ENCODE measurements at places on chromosomes 5 and 9. TPM values are rescaled to one million over a fixed set of nuclear protein-coding genes. Genes with fewer than 3 reads are reported as not detected.

- no peak for DNase-seq
- H3K4me1 ChIP-seq, result no peaks in the 10 kb centered on the region
- peak overlapping the region; percentile 98 for H3K4me3 ChIP-seq
- H3K36me3 ChIP-seq, result peaks cover 20% of the 10 kb centered on the region
- H3K27me3 ChIP-seq, result no peaks in the 10 kb centered on the region
- H3K27ac ChIP-seq, result no peak overlapping the region
Observed at GRCh38 chr5:141637123-141637766, 448 bp downstream of the RELL2 start.

The ADAM19 gene
- 21.4 TPM for total RNA-seq

DNA sequence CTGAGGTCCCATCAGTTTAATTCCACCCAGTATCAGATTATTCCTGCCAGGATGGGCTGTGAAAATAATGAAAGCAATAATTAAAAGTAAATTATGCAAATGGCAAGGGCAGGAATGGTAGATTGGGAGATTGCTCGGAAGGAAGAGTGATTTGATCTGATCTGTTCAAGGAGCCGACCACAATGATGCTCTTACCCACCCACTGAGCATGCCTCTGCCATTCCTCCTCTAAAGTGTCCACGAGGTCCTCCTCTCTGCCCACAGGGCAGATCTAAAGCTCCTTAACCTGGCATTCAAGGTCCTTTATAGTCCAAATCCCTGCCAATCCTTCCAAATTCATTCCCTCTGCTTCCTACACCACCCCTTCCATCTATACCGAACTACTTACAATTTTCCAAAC, 147.8 kb downstream of the TTLL11 start:
- no peak overlapping the region for H3K27ac ChIP-seq
- no peaks in the 10 kb centered on the region for H3K36me3 ChIP-seq
- H3K4me1 ChIP-seq, result peaks cover 9% of the 10 kb centered on the region
- no peak overlapping the region for H3K4me3 ChIP-seq
- H3K27me3 ChIP-seq, result no peaks in the 10 kb centered on the region
- DNase-seq, result no peak

DNA sequence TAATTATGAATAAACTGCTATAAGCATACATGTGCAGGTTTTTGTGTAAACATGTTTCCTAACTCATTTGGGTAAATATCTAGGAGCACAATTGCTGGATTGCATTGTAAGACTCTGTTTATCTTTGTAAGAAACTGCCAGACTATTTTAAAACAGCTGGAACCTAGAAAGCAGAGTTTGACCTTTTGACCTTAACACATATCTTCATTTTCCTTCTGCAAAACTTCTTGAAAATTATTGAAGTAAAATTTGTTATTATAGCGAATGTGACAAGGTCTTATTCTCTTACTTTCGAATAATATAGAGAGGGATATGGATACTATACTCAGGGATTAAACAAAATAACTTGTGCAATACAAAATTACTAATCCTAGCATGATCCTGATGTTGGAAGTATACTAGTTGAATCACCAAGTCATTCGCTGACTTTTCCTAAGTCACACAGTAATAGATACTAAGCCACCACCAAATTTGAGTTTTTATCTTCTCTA, 3.2 kb upstream of the ANXA1 start:
- no peaks in the 10 kb centered on the region for H3K36me3 ChIP-seq
- no peak overlapping the region for H3K27ac ChIP-seq
- H3K27me3 ChIP-seq, result no peaks in the 10 kb centered on the region
- H3K4me3 ChIP-seq, result no peak overlapping the region

The RNF180 gene
- total RNA-seq, result 2.3 TPM

- no peak overlapping the region for H3K4me3 ChIP-seq
- no peak for DNase-seq
- H3K36me3 ChIP-seq, result no peaks in the 10 kb centered on the region
- no peak overlapping the region for H3K27ac ChIP-seq
- H3K4me1 ChIP-seq, result peaks cover 11% of the 10 kb centered on the region
- no peaks in the 10 kb centered on the region for H3K27me3 ChIP-seq
Observed at GRCh38 chr9:38003230-38003629, 65.8 kb downstream of the SHB start.

The TMEFF1 gene
- total RNA-seq, result 68.2 TPM

DNA sequence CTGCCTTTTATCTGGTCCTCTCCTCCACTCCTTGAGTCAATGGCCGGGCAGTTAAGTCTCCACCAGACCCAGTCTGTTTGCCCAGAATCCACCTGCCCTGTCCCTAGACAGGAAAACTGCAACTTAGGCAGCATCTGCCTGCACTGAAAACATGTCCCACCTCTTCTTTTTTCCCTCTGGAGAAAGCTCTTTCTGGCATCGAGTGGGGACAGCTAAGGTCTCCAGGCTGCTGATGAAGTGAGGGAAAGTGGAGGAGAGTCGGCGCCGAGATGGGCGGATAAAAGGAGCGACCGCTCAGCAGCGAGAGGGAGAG, 243 bp upstream of the SHISAL2B start:
- H3K36me3 ChIP-seq, result no peaks in the 10 kb centered on the region
- peaks cover 7% of the 10 kb centered on the region for H3K4me1 ChIP-seq
- no peak for DNase-seq
- H3K27me3 ChIP-seq, result peaks cover 6% of the 10 kb centered on the region
- peak overlapping the region; percentile 65 for H3K4me3 ChIP-seq

The PRRX2 gene
- total RNA-seq, result 7.1 TPM

- H3K4me3 ChIP-seq, result no peak overlapping the region
- no peak overlapping the region for H3K27ac ChIP-seq
Observed at GRCh38 chr9:99626426-99626825, 195.3 kb upstream of the NR4A3 start.

DNA sequence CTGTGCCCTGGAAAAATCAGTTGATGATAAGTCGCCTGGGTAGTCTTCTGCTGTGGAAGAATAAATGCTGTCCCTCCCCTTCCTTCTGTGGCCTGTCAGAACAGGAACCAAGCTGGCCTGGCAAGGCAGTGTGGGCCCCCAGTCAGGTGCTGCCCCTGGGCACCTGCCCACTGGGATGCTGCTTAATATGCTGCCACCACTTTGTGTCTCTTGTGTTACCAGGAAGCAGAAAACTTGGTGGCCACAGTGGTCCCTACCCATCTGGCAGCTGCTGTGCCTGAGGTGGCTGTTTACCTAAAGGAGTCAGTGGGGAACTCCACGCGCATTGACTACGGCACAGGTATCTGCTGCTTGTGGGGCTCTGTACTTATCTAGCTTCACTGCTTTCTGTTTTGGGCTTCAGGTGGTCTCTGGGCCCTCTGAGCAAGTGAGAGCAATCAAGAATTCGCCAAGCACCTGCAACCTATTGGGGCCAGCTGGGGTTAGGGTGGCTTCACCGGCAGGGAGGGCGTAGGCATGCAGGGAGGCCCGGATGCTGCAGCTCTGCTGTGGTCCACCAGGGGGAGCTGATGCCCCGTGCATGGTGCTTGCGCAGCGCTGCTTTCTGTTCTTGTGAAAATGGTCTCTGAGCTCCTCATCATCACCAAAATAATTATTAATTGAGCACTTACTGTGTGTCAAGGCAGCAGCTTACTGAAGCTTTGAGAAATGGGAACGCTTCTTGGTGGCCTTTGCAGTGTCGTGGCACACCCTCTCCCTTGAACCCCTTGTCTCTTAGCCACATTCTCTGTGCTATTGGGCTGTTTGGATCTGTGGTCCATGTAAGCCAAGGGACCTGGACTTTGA, 20.3 kb downstream of the PTPA start:
- H3K4me1 ChIP-seq, result peaks cover 10% of the 10 kb centered on the region
- H3K4me3 ChIP-seq, result no peak overlapping the region
- no peak overlapping the region for H3K27ac ChIP-seq
- peak; percentile 97 for DNase-seq

DNA sequence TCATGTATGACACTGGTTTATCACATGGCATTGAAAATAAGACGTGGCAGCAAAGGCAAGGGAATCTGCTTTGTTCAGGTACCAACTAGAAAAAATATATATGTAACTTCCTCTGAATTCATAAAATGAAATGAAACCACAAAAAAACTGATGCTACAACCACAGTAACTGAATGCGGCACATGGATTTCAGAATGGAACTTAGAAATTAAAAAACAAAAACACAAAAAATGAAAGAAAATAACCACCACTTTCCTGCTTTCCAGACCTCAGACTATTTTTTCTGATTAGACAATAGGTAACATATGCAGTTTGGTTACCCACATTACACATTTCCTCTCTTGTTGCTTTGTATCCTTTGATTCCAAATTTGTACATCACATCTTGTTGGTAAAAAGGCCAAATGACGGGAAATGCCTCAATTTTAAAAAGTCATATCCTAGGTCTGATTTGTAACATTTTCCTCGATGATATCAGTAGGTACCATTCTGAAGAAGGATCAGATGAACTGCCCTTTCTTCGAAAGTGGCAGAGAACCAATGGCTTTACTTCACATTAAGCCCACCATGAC, 18.1 kb upstream of the PDCL start:
- H3K27me3 ChIP-seq, result no peaks in the 10 kb centered on the region
- H3K4me1 ChIP-seq, result no peaks in the 10 kb centered on the region
- no peak for DNase-seq
- H3K36me3 ChIP-seq, result peaks cover 29% of the 10 kb centered on the region
- H3K27ac ChIP-seq, result no peak overlapping the region

The COL23A1 gene
- 5.9 TPM for total RNA-seq

The CAMK4 gene
- 8.3 TPM for total RNA-seq

The PCDHB12 gene
- total RNA-seq, result 2.0 TPM

- H3K4me1 ChIP-seq, result no peaks in the 10 kb centered on the region
- peaks cover 2% of the 10 kb centered on the region for H3K27me3 ChIP-seq
- no peak overlapping the region for H3K4me3 ChIP-seq
- no peak for DNase-seq
- H3K36me3 ChIP-seq, result no peaks in the 10 kb centered on the region
Observed at GRCh38 chr5:71817891-71818290, 98.8 kb downstream of the CARTPT start.

DNA sequence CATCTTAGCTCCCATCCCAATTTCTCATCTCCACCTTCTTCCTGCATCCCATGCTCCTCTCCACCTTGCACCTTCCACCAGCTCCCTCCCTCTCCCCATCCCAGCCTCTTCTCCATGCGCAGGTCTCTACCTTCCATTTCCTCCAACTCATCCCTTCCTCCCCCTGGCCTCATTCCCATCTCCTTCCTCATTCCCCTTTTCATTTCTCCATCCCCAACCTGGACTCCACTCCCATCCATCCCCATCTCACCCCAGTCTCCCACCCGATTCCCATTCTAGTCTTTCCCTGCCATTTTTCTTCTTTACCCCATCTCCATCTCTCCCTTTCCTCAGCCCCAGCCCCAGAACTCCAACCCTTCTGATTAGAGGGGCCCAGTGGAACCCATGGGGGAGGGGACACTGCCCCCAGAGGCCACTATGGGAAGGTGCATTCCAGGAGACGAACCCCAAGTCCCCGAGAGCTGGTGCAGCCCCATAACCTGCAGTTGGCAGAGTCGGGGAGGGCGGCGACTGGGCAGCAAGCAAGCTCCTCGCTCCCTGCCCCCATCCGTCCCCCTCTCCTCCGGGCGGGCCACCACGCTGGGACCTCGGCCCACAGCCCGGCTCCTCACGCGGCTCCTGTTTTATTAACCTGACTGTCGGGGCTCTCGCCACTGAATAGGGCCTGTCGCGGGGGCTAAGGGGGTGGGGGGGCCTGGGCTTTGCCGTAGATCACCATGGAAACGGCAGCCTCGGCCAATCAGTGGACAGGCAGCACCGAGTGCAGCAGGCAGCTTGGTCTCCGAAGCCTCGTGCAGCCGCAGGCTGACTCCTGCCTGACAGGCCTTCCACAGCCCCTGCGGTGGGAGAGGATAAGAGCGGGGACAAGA, 66.7 kb downstream of the PCDH1 start:
- H3K27ac ChIP-seq, result no peak overlapping the region
- peak; percentile 89 for DNase-seq
- no peaks in the 10 kb centered on the region for H3K27me3 ChIP-seq
- H3K36me3 ChIP-seq, result no peaks in the 10 kb centered on the region
- H3K4me3 ChIP-seq, result no peak overlapping the region

DNA sequence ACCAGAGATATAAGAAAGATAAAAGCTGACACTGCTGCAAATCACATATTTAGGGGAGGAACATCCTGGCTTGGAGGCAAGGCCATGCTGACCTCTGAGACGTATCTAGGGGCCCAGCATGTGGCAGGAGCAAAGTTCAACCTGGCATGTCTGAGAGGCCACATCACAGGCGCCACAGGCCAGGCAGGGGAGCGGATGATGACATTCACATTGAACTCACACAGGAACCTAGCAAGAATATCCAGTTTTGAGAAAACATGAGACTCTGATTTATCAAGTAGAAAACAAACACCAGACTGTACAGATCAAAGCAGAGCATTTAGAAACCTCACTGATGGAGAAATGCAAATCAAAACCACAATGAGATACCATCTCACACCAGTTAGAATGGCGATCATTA, 64.2 kb upstream of the STK32A start:
- H3K4me1 ChIP-seq, result no peaks in the 10 kb centered on the region
- H3K27me3 ChIP-seq, result no peaks in the 10 kb centered on the region
- no peak overlapping the region for H3K4me3 ChIP-seq
- no peak for DNase-seq
- H3K36me3 ChIP-seq, result no peaks in the 10 kb centered on the region

The ARID3C gene
- not detected for total RNA-seq

GRCh38 chr5:11596185-11596584, 308.1 kb downstream of the CTNND2 start:
- H3K27me3 ChIP-seq, result no peaks in the 10 kb centered on the region
- H3K27ac ChIP-seq, result no peak overlapping the region
- DNase-seq, result no peak
- no peak overlapping the region for H3K4me3 ChIP-seq
- H3K4me1 ChIP-seq, result 0 out of 2 replicates have a peak, but pooled peaks cover 2% of the 10 kb centered on the region
- no peaks in the 10 kb centered on the region for H3K36me3 ChIP-seq

- H3K4me1 ChIP-seq, result no peaks in the 10 kb centered on the region
- no peaks in the 10 kb centered on the region for H3K36me3 ChIP-seq
- no peak overlapping the region for H3K4me3 ChIP-seq
Observed at GRCh38 chr5:59724482-59725391, 168.8 kb downstream of the PDE4D start.

The CCDC69 gene
- total RNA-seq, result 10.8 TPM

The MATR3 gene
- total RNA-seq, result 389 TPM

- no peak overlapping the region for H3K4me3 ChIP-seq
- H3K27ac ChIP-seq, result no peak overlapping the region
- no peaks in the 10 kb centered on the region for H3K27me3 ChIP-seq
- DNase-seq, result no peak
Observed at GRCh38 chr5:16626696-16627264, 10.0 kb upstream of the RETREG1 start.
